ENCODE measurements at places on chromosomes 16 and 17.

DNA sequence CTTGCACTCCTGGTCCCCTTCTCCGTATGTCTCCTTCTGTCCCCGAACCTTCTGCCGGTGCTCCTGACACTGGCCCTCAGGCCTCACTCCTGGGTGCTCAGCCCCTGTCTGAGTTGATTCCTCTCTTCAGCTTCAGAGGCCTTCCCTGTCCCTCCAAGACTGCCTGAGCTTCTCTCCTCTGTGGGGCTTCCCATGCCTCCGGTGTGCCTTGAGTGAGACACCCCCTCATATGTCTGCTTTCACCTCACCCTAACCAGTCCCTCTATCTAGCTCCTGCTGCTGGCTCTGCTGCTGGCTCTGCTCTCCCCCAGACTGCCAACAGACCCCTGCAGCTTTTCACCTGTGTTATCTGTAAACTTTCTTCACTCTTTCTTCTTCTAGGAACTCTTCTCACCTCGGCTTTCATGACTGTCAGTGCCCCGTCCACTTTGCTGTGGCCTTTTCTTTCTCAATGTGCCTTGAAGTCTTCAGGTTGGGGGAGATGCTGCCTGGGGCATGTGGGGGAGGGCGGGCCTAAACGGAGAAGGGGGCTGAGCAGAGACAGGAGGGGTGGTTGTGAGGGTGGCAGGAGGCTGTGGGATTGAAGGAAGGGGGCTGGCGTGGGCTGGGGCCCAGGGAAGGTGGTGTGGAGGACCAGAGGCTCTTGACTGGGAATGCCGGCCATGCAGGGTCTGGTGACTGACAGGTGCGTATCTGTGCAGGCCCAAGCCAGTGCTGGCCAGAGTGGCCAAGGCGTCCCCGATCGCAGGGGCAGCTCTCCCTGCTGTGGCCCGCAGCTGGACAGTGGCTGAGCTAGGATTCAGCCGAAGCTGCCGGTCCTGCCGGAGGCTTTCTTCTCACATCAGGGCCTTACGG lies 81.3 kb downstream of the METRNL start:
- DNase-seq, result no peak

- no peak for DNase-seq
Measured at GRCh38 chr17:2776589-2777241, 19.5 kb upstream of the RAP1GAP2 start.

DNA sequence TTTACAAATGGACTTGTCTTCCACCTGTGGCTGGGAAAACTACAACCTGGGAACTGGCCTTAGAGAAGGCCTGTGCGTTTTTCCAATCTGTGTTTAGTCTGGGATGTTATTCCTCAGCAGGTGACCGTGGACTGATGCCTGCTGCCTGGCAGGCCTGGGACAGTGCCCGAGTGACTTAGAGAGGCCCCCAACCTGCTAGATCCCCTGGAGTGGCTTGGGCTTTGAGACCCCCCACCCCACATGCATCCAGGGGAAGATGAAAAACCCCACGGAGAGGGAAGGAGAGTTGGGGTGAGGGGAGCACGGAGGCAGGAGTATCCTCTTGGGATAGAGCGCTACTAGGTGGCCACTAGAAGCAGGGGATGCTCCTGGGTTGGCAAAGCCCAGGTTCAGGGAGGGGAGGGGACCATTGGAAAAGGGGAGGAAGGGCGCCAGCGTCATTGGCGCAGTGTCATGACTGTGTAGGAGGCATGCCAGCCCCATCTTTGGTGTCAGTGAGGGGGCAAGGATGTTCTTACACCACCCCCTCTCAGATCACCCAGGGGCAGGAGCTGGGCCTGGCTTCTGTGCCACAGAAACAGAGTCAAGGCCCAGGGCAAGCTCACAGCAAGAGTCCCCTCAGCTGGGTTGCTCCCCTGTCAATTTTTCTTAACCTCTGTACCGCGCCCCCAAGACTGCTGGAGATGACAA lies 54.1 kb downstream of the MEAK7 start:
- no peak for DNase-seq

DNA sequence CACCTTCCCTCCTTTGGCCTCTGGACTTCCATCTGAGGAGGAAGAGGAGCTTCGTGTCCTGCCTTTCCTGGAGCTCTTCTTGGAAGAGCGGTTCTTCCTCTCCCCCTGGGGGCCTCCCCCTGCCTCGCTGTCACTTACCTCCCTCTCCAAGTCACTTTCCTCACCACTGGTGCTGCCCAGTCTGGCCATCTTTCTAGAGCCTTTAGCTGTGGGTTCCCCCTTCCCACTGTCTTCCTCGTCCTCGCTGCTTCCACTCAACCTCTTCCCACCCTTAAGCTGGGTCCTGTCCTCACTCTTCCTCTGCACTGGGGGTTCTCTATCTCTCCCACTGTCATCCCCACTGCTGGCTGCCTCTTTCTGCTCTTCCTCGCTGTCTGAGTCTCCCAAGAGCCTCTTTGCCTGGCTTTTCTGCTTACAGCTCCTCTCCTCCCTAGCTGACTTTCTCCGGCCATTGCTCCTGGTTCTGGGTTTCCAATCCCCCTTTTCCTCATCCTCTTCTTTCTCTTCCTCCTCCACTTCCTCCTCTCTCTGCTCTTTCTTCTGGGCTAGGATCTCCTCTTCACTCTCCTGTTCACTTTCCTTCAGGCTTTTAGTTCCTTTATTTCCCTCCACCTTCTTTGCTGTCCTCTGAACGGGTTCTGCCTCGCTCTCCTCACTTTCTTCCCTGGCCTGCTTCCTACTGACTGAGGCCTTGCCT lies 1.4 kb downstream of the HIRIP3 start:
- no peak for DNase-seq

DNA sequence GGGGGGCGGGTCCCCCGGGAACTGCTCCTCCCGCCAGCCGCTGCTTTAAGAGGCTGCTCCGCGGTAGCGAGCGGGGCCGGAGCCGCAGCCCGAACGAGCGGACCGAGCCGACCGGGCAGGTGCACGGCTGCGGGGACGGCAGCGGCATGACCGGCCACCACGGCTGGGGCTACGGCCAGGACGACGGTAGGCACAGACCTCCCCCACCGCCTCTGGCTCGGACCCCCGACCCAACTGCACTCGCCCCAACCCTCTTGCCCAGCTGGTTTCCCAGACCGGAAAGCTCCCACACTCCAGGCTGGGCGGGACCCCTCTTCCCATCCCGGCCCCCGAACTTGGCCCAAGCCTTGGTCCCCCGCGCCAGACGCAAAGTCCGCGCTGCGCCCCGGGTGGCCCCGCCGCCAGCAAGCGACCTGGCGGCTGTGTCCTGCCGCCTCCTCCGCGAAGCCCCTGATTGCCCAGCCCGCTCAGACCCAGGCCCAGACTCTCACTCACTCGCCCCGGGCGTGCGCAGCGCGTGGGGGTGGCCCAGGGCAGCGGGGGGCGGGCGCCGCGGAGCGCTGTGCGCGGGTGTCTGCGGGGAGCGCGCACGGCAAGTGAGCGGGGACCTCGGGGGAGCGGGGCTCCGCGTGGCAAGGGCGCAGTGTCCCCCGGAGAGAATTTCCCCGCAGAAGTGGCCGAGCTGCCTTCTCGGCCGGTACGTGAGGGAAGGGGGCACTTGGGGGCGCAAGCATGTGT lies at the start of gene CA7:
CA7 (plus strand) TSS at position 73 of the 738 bp plus-strand sequence; CDS start at position 147, 74 bp downstream.
- no peak for DNase-seq

GRCh38 chr17:58281511-58282011 lies 826 bp upstream of the MPO start:
- no peak for DNase-seq

DNA sequence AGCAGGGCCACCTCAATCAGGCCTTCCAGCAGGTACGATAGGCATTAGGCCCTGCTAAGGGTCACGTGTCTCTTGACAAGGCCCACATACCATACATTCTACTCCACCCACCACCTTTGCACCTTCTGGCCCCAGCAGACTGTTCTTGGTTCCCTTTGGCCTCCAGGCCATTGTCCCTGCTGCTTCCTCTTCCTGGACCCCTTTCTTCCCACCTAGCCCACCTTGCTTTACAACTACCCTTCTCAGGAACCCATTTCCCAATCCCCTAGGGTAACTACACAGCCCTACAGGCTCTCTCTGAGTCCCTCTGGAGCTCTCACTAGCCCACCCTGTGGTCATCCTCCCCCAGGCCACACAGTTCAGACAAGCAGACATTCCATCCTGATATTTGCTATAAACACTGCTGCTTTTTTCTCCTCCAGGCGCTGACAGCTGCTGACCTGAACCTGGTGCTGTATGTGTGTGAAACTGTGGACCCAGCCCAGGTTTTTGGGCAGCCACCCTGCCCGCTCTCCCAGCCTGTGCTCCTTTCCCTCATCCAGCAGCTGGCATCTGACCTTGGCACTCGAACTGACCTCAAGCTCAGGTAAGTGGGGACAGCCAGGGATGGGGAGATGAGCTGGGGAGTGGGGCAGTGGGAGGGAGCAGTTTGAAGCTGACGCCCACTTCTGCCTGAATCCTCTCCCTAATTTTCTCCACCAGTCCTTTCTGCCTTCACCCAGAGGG lies 1.4 kb upstream of the NRN1L start:
- no peak for DNase-seq

- no peak for DNase-seq
Measured at GRCh38 chr17:1714980-1715802, 5.0 kb upstream of the TLCD2 start.
